ENCODE measurements at places on chromosomes 2 and 18.

DNA sequence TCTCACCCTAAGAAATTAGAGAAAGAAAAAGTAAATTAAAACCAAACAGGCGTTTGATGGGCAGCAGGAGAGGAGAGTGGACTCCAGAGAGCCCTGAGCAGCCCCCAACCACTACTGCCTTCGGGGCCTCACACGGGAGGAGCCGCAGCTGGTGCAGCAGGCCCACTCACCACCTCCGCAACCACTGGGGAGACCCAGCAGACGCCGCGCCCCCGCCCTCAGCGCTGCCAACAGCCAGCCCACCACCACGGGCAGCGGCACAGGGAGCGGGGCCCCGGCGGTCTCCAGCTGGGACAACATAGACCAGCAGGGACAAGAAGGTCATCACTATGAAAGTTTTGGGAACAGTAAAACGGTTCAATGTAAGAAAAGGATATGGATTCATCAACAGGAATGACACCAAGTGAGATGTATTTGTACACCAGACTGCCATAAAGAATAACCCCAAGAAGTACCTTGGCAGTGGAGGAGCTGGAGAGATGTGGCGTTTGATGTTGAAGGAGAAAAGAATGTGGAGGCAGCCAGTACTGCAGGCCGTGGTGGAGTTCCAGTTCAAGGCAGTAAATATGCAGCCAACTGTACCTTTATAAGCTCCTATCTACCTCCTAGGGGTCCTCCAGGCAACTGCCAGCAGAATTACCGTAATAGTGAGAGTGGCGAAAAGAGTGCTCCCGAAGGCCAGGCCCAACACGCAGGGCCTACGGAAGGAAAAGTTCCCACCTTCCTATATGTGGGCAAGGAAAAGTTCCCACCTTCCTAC, 76.5 kb downstream of the OLA1 start:
- no peak for DNase-seq

GRCh38 chr2:205527801-205528200, 154.5 kb upstream of the NRP2 start:
- DNase-seq = no peak

DNA sequence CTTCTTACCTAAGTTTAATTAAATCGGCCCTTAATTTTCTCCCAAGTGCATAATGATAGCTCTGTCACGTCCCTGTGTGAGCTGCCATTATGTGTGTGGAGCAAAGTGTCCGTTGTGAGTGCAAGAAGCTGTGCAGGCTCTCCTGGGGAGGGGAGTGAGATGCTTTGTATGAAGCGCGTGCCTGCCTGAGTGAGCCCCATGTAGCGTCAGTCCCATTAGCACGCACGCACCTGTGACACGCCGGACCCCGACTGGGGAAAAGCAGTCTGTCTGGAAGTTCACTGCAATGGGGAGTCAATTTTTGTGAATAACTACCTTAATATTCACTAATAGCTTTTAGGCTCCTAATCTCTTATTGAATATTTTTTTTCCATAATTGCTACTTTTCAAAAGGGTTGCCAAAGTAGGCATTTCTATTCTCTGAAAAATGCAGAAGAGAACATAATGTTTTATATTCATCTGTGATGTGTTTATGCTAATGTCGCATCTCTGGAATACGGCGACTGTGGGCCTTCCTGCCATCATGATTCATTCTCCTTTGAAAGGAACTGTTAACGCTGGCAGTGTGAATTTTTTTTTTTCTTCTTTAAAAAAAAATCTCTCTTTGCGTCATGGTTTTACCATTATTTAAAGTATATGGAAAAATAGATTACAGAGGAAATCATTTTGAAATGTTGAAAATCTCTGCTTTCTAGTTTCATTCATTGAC, 157.7 kb downstream of the COL4A4 start:
- DNase-seq = no peak

DNA sequence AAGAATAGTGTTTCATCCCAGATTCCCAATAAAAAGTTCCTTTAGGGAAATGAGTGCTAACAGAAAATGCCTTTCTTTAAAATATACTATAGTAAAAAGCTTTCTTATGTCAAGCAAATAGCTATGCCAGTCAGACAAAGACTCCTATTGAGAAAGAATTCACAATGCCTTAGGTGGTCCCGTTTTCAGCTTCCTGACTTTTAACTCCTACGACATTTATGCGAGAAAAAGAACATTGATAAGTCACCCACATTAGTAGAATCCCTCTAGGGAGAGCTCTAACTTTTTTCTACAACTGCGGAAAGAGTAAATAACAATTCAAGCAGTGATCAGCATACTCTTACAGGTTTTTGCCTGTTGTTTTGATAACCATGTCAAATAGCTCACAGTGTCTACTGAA, 750.8 kb upstream of the ACVR2A start:
- DNase-seq = no peak

DNA sequence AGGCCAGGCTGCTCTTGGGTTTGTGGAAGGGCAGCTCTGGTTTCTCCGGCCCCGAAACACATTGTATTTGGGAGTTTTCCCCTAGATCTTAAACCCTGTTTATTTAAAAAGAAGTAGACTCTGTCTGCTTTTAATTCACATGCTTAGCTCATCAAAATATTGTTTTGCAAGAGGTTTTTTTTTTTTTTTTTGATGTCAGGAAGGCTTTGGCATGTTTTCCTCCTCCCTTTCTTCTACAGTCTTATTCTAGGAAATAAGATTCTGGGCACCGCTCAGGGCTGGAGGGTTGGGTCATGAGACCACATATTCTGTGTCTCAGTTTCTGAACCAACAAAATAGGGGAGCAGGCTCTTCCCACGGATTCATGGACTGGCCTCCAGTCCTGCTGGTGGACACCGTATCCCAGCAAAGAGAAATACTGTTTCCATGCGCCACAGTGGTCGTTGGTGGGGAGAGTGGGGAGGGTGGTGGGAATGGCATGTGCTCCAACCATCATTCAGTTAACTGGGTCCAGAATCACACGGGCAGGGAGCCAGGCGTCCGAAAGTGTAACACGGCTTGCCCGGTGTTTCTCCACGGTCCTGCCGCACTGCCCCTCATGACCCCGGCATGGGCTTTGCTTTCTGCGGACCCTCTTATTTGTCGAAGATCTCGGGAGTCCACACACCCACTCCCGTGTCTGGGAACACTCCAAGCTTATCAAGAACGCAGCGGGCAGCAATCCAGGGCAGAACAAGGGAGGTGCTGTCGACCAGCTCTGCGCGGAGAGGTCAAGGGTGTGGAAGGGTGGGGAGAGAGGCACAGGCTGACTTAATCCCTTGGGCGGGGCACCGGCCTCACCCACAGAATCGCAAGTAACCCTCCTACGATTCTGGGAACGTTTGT, 176.7 kb downstream of the GLI2 start:
- no peak for DNase-seq

DNA sequence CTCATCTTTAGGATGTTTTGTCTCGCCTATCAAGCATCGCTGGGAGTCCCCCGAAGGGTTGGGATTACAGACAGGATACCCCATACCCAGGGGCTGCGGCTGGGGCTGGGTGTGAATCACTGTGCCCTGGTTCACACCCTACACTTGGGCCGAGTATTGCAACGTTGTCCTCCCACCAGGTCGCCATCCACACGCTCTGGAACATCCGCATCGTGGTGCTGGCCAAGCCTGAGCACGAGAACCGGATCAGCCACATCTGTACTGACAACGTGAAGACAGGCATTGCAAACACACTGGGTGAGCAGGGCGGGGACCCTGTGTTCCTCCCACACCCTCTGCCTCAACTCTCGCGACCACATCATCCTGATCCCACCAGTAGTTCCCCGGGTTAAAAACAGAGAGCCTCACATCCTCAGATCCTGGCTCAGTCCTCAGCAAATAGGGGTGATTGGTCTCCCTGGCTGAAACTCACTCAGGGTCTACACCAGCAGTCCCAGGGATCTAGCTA, 87.3 kb upstream of the ATG16L1 start:
- DNase-seq = no peak

All from NCI-H2081 treated with DMSO at 0.1 percent for 48 hours (cell line).